Stimulated activated CD4-positive, alpha-beta T cell treated with anti-CD3 and anti-CD28 coated beads, Interleukin-1b, Interleukin-23, amount 100 ng/mL, for 4 hours (primary cell): ENCODE measurements at places on chromosomes 3 and 15.

GRCh38 chr3:141426404-141427034, 58.2 kb downstream of the ZBTB38 start:
- DNase-seq = no peak

DNA sequence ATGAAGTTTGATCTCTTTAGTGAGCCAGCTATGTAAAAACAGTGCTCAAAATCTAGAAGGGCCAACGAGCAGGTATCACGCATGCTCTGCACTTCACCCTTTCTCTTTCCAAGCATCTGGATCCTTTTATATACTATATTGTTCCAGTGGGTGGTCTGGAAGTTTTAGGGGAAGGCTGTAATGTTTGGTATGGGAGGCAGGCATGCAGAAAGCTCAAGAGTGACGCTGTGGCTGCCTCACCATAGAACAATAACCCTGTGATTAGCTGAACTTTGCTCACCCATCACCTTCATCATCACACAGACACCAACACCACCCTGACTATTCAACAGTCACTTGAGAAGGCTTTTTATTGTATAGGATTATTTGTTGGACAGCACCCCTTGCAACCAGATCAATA, 81.6 kb downstream of the FBN1 start:
- no peak for DNase-seq

- no peak for DNase-seq
Observed at GRCh38 chr3:30259730-30260129, 346.7 kb upstream of the TGFBR2 start.

DNA sequence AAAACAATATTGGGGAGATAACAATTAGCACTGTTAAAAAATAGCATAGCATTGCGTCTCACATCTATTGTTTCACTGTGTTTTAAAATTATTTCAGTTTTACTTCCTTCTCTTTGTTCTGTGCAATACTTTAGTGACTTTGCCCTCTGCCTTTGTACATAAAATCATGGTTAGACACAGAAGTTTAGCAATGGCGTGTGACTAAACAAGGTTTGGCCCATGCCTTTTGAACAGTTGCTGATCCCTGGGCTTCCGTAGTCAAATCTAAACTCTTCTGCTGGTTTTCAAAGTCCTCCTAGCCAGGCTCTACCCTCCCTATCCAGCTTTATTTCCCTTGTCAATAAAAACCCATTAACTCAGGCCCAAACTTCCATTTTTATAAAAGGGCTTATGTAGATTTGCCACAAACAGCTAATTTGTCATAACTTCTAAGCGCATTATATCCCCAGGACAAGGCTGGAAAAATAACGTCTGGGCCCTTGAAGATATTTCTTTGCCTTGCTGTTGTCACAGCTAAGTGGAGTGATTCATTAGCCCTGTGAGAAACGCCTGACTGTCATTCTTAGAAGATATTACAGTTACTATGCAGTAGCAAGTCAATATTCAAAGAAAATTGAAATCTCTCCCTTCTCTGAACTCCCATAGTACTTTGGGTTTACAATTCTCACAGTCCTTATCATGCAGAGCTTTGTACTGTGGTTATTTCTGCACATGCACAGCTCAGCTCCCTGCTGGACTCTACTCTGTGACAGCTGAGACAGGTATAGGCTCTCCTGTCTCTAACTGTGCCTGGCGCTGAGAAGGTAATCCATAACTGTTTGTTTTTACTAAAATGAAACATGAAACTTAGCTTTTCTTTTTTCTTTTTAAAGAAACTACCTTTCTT, 123.4 kb upstream of the SLC24A5 start:
- no peak for DNase-seq

GRCh38 chr3:183822631-183823030, 2.7 kb downstream of the MAP6D1 start:
- DNase-seq = no peak

DNA sequence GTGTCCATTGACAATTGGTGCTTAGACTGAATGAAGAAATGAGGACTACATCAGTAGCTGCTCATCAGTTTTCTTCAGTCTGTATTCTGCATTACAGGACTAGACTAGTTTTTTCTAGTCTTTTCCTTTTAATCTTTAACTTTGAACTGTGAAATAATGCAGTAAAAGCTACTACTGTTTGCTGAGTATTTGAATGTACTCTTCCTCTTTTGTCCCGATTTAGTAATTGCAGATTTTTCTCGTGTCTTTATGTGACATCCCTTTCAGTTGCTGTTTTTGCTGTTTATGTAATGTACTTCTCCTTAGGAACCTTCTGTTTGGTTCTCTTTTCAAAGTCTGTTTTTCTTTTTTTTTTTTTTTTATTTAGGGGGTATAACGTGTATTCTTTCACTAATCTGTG, 17.4 kb downstream of the MFSD1 start:
- no peak for DNase-seq

DNA sequence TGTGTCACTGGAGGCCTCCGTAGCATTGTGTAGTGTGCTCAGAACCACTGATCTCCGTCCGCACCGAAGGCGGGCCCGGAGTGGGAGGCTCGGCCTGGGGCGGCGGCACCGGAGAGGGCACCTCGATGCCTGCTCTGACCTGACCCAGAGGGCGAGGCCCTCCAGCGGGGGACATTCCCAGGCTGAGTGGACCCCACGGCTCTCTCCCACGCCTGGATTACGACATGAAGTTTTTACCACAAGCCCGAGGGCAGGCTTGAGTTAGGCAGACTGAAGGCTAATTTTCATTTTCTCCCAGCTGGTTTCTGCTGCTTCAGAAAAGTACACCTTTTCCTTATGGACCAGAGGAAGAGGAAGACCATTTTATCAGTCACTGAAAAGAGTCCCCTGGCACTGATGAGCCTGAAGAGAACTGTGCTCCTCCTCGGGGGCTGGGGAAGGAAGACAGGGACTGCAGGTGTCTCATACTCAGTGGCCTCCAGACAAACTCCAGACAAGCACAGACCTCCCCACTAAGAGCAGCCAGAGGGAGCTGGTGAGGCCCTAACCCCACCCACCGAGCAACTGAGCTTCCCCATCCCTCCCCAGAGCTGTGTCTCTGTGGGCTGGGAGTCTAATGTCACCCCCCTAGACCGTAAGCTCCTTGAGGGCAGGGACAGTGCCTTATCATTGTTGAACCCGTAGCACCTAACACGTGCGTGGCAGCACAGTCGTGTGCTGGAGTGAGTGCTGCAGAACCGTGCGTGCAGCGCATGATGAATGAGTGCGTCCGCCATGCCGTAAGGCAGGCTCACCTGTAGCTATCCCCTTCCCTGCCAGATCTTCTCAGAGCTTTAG, 74.5 kb upstream of the BLM start:
- no peak for DNase-seq

DNA sequence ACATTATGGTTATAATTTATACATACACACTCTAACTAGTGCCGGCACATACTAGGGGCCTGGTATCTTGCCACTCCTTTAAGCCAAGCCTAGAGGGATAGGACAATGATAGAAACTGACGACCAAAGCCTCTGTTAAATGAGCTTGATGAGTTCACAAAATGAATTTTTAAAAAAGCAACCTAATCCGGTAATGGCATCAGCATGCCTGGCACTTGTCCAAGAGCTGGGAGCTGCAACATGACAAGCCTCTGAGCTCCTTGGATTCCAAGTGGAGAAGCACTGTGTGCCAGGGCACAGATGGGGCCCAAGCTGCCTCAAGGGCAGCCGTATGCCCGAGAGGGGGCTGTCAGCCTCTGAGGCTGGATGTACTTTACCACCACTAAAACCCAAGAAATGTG, 9.7 kb downstream of the ETV5 start:
- no peak for DNase-seq

DNA sequence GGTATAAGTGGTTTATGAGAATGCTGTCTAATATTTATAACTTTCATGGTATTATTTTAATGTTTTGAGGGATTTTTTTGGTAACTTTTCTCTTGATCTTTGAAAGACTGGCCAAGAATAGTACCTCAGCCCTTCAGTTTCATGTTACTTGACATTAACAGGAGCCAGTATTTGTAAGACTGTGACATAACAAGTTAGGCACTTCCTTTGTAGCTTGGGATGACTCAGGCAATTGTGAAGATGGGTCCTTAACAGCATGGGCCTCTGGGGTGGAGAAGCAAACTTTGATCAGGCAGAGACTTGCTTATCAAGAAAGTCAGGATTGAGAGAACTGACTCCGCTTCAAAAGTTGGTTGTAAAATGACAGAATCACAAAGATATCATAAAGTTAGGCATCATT, 9.5 kb downstream of the LRRC49 start:
- DNase-seq = no peak

DNA sequence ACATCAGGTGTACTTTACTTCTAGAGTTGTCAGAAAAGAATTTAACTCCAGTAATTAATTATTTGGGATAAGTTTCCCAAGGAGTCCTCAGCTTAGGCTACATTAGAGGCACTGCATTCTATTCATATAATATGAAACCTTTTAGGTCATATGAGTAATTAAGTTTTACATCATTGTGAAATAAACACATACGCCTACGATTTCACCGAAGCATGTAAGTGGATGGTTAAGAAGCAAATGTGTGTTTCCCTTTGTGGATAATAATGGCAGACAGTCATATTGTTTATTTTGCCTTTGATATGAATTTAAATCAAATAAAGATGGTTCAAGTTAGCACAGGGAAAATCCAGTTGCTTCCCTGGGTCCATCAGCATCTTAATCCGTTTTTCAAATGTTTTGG, 535.9 kb upstream of the ATP11B start:
- no peak for DNase-seq

GRCh38 chr15:89457086-89457485, 39.3 kb downstream of the RHCG start:
- no peak for DNase-seq

GRCh38 chr3:28348265-28348628, 274 bp upstream of the ZCWPW2 start:
- DNase-seq = no peak

DNA sequence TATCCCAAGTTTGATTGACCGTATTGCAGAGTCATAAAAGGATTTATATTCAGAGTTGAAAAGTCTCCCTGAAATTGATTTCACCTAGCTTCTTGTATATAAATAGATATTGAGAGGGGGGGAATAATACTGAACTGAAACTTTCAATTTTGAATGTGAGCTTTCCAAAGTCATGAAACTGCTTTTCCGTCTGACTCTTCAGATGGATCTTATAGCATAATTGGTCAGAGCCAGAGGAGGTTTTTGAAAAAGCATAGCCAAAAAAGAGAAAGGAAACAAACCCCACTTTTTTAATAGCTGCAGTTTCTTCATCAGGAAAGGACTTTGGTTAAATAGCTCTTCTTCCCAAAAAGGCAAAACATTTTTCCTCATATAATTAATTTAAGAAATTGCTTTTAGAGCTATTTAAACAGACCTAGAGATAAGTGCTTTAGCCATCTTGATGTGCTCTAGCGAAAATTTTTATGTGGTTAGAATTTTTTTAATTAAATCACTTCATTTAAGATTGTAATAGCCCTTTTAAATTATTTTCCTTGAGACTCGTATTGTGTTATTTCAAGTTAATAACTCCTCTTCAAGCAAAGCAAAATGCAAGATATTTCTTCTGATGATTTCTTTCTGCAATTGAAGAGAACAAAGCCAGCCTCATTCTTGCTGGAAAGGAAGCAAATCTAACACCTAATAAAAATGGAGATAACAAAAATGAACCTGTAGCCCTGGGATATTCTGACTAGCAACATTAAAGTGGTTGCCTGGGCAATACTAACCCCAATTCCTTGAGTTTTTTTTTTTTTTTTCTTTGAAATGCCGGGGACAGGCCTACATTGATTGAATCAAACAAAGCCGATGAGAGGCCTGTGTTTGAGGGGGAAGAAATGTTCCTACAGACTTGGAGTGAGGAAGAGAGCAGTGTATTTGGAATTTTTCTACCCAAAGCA, 173.6 kb downstream of the PTPRG start:
- no peak for DNase-seq

- DNase-seq = no peak
Observed at GRCh38 chr3:25768851-25769250, 14.4 kb downstream of the NGLY1 start.

DNA sequence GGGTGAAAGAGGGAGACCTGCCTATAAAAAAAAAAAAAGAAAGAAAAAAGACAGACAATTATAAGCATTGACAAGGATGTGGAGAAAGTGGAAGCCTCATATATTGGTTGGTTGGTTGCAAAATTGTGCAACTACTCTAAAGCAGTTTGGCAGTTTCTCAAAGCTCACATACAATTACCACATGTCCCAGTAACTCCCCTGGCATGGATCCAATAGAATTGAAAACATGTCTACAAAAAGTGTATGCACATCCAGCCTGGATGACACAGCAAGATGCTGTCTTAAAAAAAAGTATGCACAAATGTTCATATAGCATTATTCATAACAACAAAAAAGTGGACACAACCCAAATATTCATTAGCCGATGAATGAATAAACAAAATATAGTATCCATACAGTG, 19.5 kb downstream of the SETMAR start:
- no peak for DNase-seq

- no peak for DNase-seq
Observed at GRCh38 chr15:86273309-86273708, 193.6 kb downstream of the AGBL1 start.

- DNase-seq = peak; percentile 1
Observed at GRCh38 chr3:59772416-59773408, 722.9 kb upstream of the CFAP20DC start.

DNA sequence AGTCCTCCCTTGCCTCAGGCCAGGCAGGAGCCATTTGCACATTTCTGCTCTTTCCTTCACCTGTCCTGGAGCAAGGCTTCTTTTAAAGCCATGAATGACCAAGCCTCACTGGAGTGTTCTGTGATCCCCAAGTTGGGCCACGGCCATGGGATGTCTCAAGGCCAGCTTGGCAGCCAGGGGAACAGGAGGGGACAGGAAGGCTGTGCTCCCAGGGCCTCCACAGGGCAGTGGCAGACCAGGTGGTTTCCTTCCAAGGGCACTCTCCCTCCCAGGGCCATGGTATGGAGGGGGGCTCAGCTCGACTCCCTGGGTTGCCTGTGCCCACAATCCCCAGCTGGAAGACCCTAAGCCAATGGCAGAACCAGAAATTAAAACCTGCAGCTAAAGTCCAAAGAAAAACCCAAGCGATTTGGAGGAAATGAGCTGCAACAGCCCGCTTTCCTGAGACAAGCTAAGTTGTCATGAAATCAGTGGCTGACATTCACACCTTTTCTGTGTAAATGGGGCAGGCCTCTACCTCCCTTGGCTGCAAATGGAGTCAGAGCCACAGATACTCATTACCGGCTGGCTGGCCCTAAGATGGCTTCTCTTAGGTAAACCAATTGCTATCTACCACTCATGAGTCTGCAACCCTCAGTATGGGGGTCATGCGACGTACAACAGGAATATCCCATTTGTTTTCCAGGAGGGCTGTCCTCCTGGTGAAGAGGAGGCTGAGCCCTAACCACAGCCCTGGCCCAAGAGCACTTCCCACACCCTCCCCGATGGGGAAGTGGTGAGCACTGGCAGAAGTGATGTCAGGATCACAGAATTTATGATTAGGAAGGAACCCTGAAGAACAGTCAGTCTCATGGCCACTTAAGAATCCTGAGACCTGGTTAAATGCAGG, 83.3 kb downstream of the SNRK start:
- DNase-seq = no peak

DNA sequence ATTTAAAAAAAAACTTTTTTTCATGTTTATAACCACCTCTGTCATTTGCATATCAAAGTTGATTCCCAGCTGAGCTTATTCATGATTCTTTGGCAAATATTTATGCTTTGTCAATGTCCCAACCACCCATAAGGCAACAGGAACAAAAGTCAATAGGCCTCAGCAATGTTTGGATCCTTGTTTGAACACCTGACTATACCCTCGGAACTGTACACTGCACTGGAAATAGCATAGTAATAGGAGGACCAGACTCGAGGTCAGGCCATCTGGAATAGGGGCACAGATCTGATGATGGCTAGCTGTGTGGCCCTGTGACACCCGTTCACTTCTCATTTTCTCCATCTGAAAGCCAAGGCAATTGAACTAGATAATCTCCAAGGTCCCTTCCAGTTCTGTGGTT, 301.7 kb upstream of the ATP11B start:
- DNase-seq = no peak
